Stimulated activated CD8-positive, alpha-beta memory T cell treated with anti-CD3 and anti-CD28 coated beads, Interleukin-15, amount 100 ng/mL, for 4 hours (primary cell): ENCODE measurements at places on chromosomes 6 and 20.
A peak's percentile ranks its signal among the peaks of the same experiment; 100 is the strongest.

DNA sequence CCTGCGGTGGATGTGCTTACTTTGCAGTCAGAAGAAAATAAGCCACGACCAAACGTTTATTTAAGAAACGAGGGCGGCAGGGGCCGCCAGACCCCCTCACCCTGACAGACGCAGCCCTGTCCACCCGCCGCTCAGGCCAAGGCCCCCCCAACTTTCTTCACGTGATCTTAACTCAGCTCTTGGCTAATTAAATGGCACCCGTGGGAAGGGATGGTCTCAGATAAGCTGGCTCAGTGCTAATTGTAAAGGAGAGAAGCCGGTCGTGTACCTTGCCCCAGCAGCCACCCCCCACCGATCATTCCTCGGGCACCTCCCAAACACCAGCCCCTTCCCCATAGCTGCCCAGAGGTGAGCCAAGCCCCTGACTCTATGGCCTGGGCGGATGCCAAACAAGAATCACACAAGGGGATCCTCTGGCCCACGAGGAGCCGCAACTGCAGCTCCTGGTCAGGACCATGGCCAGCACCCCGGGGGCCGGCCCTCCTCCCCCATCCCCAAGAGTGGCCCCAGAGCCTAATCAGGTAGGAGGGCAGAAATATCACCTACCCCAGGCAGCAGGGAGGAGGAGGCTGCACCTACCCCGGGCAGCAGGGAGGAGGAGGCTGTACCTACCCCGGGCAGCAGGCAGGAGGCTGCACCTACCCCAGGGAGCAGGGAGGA, 11.2 kb downstream of the KCNQ2 start:
- DNase-seq: no peak

- DNase-seq: no peak
Observed at GRCh38 chr6:119174879-119175817, 96.7 kb upstream of the FAM184A start.

DNA sequence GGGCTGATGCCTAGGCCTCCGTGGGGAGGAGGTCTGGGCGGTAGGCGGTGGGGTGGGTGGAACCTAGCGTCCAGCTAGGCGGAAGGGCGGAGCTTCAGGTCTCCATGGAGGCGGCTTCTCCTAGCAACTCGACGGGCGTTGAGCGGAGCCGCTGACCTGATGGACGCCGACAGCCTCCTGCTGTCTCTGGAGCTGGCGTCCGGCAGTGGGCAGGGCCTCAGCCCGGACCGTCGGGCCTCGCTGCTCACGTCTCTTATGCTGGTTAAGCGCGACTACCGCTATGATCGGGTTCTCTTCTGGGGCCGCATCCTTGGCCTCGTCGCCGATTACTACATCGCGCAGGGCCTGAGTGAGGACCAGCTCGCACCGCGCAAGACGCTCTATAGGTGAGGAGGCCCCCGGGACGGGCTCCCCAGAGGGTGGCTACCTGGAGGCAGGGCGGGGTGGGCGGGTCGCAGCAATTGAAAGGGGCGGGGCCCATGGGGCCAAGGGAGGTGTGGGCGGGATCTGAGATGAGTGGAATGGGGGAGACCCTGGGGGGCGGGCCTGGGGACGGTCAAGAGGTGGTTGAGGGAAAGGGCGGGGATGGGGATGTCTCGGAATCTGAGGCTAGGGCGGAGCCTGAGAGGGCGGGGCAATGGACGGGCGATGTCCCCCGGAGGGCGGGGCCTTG, at the start of gene RSPH9:
TSS of gene RSPH9 (plus strand) at position 97 of the 673 bp plus-strand sequence. CDS start at position 160, 63 bp downstream.
- DNase-seq: peak; percentile 46

DNA sequence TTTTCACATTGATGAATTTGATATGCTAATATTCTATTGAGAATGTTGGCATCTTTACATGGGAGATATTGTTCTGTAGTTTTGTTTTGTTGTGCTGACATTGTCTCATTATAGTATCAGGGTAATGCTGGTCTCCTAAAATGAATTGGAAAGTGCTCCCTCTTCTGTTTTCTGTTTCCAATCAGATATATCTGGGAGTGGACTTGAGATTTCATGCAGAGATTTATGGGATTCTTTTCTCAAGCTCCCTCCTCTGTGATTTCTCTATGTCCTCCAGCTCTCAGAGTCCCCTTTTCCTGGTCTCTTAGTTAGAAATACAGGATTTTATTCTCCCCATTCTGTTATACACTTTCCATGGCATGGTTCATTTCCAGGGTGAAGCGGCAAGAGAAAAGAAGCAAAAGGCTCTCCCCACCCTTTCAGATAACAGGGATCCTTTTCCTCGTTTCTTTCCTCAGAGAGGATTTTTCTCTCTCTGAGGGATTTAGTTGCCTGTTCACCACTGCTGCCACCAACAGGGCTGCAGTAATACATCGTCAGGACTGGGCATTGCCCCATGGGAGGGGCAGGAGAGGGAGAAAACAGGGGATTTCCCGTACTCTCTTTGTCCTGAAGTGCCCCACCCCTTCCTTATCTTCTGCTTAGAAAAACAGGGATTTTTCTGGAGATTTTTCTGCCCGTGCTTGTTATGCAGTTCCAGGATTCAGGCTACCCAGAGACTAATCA, 59.3 kb upstream of the STMND1 start:
- DNase-seq: no peak

DNA sequence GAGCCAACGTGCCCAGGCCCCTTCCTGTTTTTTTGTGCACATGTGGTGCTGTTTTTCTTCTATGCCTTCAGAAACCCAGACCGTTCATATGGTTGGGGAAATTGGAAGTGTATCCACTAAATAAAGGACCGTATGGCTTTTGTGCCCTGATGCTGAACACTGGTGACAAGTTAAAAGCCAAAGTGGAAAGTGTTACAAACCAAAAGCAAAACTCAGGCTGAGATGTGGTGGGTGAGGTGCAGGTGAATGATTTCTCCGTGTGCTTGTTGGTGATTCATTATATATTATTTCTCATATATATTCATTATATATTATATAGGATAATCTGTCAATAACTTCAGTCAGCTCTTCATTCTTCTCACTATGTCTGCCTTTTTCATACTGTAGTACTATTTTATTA, 148.6 kb downstream of the SOBP start:
- DNase-seq: no peak

DNA sequence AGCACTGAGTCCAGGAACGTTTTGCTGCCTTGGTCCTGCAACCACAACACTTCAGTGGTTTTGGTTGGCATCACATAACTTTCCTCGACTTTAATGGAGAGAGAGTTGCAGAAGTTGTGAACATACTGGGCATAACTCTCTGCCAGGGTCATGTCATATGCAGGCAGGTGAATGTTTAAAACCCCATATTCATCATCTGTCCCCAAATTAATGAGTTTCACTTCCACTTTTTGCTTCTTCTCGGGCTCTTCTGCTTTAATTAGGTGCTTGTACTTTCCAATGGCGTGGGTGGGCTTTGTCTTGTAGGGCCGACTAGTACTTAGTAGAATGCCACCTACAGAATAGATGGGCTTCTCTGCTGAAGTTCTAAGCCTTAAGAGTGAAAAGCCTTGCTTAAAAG, 45.2 kb upstream of the TFAP2A start:
- DNase-seq: no peak

DNA sequence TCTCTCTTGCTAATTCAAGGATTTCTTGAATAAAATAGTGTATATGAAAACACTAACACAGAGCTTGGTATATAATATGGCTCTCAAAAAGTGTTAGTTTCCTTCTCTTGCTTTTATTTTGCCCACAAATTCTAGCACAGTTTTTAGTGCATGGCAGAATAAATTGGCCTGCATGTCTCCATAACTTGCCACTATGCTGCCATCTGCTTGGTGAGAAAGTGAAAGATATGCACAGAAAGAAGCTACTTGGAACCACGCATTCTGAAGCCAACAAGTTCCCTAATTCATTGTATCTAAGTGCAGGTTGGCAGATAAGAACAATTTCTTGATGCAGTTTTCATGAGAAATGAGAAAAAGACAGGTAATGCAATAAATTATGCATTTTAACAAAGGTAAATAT, 101.2 kb downstream of the EPHA7 start:
- DNase-seq: no peak

DNA sequence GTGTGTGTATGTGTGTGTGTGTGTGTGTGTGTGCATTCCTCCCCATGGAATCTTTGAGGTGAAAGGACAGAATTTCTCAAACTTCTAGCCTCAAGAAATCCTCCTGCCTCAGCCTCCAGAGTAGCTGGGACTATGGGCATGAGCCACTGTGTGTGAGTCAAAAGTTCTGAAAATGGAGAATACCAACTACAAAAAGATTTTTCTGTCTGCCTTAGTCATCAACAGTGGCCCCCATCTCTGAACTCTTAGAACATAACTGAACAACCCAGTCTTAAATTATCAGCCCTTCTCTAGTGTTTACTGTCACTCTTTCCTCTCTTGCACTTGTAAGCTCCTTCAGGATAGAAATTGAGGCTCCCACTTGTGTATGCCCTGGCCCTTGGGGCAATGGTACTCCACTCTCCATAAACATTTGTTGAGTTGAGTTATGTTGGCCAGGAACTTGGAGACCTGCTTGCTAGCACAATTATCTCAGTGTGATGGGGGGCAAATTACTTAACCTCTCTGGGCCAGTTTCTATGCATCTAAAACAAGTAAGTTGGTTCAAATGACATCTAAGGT, 35.3 kb upstream of the CLIC5 start:
- no peak for DNase-seq

DNA sequence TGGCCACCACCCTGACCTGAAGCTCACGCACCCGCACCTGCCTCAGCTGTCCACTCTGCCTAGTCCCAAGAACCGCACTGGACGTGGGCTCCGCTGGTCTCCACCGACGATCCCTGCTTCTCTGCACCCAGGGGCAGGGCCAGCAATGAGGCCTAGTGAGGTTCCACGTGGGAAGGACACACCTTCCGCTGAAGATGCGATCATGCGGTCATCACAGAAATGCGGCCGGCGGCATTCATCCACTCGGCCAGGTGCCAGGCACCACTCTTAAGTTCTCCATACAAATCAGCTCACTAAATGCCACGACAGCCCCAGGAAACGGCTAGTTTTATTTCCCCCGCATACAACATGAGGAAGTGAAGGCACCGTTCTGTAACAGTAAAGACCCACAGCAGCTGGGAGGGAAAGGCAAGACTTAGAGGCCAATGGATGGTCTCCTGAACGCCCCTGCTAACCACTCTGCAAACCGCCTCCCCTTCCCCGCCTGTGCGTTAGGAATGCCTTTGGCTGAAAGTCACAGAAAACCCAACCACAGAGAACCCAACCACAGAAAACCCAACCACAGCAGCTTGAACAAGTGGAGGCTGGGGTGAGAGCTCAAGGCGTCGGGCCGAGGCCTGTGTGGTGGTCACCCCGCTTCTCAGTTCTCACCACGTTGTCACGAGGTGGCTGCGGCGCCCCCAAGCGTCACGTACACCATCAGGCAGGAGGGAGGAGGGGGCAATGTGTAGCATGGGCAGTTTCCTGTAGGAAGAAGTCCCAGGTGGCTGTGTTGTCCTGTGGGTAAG, 204.4 kb downstream of the TAF4 start:
- DNase-seq: no peak

DNA sequence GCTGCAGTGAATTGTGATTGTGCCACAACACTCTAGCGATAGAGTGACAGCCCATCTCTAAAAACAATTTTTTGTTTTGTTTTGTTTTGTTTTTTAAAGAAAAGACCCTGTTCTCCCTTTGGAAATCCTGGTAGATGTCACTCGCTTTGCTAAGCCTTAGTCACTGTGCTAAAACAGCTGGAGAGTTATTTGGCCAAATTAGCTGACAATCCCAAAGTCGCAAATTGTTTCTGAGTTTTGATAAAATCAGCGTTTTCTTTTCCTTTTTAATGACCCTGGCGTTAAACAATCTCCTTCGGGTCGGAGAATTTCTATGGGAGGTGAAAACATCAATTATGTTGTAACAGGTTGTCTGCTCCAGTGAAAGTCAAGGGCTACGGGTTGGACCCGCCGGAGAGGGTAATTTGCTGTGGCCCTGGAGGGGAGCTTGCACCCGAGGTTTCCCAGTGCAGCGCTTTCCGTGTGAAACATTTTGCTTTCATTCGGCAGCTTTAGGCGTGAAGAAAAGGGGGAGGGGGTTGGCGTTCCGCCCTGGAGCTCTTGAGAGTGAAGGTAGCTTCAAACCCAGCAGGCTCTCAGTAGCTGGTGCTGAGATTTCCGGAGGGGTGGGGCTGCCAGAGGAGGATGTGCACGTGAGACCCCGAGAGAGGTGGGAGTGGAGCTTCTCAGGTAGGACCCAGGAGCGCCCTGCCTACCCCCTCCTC, 296.6 kb downstream of the PHACTR1 start:
- DNase-seq: no peak

- DNase-seq: no peak
Observed at GRCh38 chr6:88238065-88238464, 71.9 kb upstream of the CNR1 start.

DNA sequence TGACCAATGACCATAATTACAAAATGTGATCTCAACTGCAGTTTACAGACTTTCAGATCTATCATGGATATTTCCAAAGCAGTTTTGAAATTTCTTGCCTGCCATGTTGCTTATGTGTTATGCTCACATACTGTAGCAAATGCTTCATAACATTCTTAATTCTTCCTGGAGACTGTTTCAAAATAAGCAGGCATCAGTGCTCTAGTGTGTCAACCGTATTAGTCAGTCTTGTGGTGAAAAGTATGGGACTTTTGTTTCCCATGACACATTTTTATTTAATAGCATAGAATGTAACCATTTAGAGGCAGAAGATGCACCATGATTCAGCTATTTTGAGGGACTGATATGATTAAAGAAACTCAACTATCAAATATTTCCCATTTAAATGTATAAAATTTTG, 1.7 kb downstream of the POPDC3 start:
- no peak for DNase-seq

- no peak for DNase-seq
Observed at GRCh38 chr6:142207265-142207877, 60.3 kb downstream of the VTA1 start.

GRCh38 chr20:37490663-37491350, 30.2 kb upstream of the NNAT start:
- no peak for DNase-seq

- DNase-seq: no peak
Observed at GRCh38 chr6:42263165-42263728, 45.6 kb upstream of the MRPS10 start.

DNA sequence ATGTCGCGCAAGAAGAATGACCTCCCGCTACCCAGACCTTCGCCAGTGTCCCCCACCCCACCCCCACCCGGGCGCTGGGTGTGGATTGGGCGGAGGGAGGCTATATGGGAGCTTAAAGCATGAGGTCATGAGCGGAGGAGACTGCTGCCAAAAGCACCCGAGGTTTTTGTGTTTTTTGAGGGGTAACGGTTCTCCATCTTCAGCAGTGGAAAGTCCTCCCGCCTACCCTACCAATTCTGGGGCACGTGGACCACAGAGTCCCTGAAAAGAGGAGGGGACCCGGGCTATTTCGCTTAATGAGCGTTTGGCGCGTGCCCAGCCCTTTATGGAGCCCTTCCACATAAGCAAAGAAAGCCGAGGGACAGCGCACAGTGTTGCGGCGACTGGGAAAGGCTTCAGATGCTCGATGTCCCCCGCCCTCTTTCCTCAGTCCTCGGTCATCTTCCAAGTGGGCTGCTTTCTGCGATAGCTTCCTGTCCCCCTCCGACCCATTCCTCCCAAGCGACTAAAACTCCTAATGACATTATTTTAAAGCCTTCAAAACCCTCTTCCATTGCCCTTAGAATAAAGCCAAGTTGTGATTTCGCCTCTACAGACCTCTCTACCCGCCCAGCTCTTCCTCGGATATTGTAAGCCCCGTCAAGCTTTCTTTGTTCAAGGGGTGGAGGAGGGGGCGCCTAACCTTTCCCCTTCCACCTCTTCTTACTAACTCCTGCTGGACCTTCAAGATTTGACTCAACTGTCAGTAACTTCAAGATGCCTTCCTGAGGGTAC, 2.1 kb upstream of the TRERF1 start:
- no peak for DNase-seq
